Spleen (tissue), 13 donors: ENCODE measurements at places on chromosomes 4 and X.
A peak's percentile ranks its signal among the peaks of the same experiment; 100 is the strongest.

GRCh38 chr4:59374416-59374815 is 1825.7 kb upstream of the ADGRL3 start:
- no peaks in the 10 kb centered on the region for H3K27me3 ChIP-seq
- no peaks in the 10 kb centered on the region for H3K36me3 ChIP-seq
- no peaks in the 10 kb centered on the region for H3K4me1 ChIP-seq
- H3K27ac ChIP-seq, result no peak overlapping the region
- H3K4me3 ChIP-seq, result no peak overlapping the region

DNA sequence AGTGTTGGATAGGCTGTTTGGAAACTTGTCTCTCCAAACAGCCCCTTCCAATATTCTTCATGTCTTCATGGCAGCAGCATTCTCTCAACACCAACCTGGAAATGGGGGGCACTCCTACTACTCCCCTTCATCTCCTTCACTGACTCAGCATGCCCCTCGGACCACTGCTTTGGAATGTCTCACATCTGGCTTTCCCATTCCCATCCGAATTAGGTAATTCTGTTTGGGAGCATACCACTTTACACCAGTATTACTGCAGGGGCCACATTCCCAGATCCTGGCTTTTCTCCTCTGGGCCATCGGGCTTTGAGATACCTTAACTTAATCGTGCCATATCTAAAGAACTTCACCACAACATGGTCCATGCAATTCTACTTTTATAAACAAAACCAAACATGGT is 100.8 kb downstream of the MAML3 start:
- H3K27ac ChIP-seq, result no peak overlapping the region
- H3K27me3 ChIP-seq, result no peaks in the 10 kb centered on the region
- H3K4me3 ChIP-seq, result no peak overlapping the region
- H3K4me1 ChIP-seq, result peaks cover 34% of the 10 kb centered on the region
- DNase-seq, result no peak

- H3K4me3 ChIP-seq, result no peak overlapping the region
- H3K27me3 ChIP-seq, result no peaks in the 10 kb centered on the region
- no peak overlapping the region for H3K27ac ChIP-seq
- DNase-seq, result no peak
- no peaks in the 10 kb centered on the region for H3K36me3 ChIP-seq
These were observed 89.2 kb downstream of the DCTD start for GRCh38 chr4:182827954-182828353.

- no peak overlapping the region for H3K27ac ChIP-seq
- H3K27me3 ChIP-seq, result no peaks in the 10 kb centered on the region
- no peak for DNase-seq
- H3K36me3 ChIP-seq, result no peaks in the 10 kb centered on the region
- H3K4me3 ChIP-seq, result no peak overlapping the region
- peaks cover 4% of the 10 kb centered on the region for H3K4me1 ChIP-seq
These were observed 36.6 kb upstream of the UGT2A1 start for GRCh38 chr4:69689599-69689998.

DNA sequence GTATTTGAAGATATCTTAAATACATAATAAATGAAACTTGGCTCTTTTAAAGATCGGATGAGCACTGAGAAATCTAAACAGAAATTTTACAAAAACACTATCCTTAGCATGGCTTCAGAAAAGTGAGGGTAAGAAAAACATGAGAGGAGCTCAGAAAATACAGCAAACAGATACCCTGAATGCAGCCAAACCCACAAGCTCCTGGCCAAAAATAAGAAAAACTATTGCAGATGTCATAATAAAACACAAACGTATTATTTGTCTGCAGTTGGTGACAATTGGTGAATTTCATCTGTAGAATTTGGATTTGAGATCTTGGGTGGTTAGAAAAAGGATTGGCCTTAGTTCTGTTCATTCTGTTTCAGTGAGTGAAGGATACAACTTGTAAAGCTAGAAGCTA is 603.9 kb downstream of the INPP4B start:
- no peaks in the 10 kb centered on the region for H3K27me3 ChIP-seq
- DNase-seq, result no peak
- H3K4me1 ChIP-seq, result no peaks in the 10 kb centered on the region
- H3K36me3 ChIP-seq, result no peaks in the 10 kb centered on the region
- no peak overlapping the region for H3K4me3 ChIP-seq

GRCh38 chrX:37420756-37421155 is 71.6 kb downstream of the PRRG1 start:
- H3K36me3 ChIP-seq, result no peaks in the 10 kb centered on the region
- no peak overlapping the region for H3K27ac ChIP-seq
- no peak for DNase-seq
- H3K4me1 ChIP-seq, result no peaks in the 10 kb centered on the region
- no peak overlapping the region for H3K4me3 ChIP-seq

- H3K4me1 ChIP-seq, result no peaks in the 10 kb centered on the region
- H3K27ac ChIP-seq, result no peak overlapping the region
- H3K4me3 ChIP-seq, result no peak overlapping the region
- no peaks in the 10 kb centered on the region for H3K27me3 ChIP-seq
These were observed 6.6 kb upstream of the GBA3 start for GRCh38 chr4:22686141-22686540.

DNA sequence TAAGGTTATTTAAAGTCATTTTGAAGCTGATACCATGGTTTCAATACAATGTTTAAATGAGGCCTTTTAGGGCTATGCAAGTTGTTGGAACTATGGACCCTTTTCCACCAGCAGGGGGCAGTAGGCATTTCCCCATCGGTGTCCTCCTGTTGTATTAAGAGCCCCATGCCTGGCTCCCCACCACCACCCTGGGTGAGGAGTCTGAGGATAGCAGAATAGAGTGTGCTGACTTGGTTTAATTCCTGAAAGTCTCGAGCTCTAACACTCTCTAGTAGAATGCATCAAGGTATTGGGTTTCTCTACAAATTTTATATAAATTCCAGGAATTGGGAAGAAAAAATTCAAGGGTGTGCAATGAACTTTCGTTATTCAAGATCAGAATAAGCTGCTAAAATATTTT is 234.8 kb upstream of the JADE1 start:
- no peak overlapping the region for H3K4me3 ChIP-seq
- H3K27me3 ChIP-seq, result no peaks in the 10 kb centered on the region
- H3K4me1 ChIP-seq, result peaks cover 5% of the 10 kb centered on the region
- peak; percentile 81 for DNase-seq
- no peak overlapping the region for H3K27ac ChIP-seq
